ENCODE measurements at places on chromosomes 1 and 21. TPM values are rescaled to one million over a fixed set of nuclear protein-coding genes. Genes with fewer than 3 reads are reported as not detected.

GRCh38 chr1:192914696-192915095 is 105.9 kb downstream of the RGS2 start:
- DNase-seq = no peak

DNA sequence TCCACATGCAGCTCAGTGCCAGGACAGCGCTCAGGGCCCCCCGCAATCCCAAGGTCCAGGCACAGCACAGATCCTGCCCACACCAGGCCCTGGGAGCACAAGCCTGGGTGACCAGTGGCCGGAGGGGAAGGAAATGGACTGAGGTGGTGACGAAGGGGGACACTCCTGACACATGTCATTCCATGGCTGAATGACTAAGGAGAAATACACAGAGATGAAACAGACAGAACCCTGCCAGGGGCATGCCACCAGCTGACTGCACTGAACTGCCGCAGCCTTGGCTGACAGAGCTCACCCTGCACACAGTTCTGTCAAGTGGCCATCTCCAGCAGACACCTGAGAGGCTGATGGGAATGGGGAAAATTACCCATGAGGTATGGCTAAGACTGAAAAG is 56.1 kb downstream of the HSF2BP start:
- no peak for DNase-seq

DNA sequence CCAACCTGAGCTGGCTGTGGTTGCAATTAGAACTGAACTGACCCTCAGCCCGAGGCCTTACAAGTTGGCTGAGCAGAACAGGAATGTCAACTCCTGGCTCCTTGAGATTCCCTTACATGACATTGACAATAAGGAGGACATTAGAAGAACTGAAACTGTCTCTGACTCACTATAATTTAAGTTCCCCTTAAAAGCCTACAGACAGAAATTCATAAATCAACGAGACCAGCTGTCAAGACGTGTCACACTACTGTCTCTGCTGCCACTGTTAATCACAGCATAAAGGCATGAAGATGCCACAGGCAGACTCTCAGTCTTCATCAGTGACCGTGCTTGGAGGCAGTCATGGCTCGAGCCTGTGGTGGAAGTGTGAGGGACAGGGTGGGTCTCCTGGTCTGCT is 168.8 kb downstream of the GABPA start:
- DNase-seq = no peak

DNA sequence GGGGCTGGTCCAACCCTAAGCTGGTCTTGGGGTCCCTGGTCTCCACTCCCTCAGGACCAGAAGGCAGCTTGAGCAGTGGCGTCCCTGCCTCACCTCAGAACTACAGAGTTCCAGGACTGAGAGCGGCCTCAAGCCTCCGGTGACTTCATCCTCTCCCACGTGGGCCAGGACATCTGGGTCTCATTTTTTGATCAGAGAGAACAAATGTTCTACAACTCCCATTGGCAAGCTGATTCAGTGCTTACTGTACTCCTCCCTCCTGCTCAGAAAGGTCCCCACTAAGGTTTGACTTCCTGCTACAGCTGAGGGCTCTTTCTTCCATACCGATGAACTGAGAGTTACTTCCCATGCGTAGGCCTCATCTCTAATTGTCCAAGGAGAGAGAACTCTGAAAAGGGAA is 78.5 kb downstream of the PLXNA2 start:
- no peak for DNase-seq

- DNase-seq = peak; percentile 38
Observed at GRCh38 chr1:209607102-209607794, 23.7 kb downstream of the CAMK1G start.

DNA sequence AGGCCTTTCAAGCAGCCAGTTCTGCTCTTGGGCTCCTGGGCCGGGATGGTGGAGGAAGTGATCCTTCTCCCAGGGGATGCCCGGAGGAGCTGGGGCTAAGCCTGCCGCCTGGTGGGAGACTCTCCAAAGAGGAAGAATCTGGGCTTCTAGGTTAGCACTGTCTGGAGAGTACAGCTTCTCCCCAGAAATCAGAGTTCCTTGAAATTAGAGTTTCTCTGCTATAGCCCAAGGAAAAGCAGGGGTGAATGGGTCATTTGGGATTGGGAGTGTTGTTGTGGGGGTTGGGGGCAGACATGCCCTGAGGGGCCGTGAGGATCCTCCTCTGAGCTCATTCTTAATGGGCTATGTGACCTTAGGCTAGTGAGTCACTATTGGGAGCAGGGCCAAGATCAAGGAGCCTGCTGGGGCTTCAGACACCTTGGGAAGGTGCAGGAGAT is 6.5 kb downstream of the LGR6 start:
- peak; percentile 29 for DNase-seq

GRCh38 chr1:61655453-61655852 is 69.5 kb downstream of the TM2D1 start:
- no peak for DNase-seq

GRCh38 chr1:220139966-220140365 is 46.0 kb downstream of the IARS2 start:
- no peak for DNase-seq

DNA sequence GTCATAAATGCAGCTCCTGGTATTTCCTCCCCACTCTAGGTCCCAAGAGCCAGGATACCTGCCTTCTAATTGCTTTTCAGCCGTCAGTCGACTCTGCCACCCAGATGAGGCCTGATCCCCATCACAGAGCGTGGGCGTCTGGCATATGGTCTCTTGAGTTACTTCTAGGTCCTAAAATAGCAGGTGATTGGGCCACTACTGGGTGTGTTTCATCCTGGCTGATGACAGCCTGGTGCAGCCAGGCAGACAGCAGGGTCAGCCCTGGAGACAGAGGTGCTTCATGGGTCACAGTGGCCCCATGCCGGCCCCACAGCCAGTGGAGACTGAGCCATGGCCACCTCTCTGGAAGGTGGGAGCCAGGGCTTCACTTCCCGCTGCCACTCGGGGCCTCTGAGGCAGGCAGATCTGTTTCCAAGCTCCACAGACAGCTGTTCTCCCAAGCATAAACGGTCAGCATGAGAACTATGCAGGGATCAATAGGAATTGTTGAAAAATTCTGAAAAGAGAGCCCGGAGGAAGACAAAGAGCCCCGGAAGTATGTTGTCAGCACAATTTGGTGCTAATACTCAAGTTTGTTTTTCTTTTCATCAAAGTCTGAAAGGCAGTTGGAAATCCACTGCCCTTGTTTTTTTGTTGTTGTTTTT is 83.0 kb downstream of the MAN1C1 start:
- no peak for DNase-seq

DNA sequence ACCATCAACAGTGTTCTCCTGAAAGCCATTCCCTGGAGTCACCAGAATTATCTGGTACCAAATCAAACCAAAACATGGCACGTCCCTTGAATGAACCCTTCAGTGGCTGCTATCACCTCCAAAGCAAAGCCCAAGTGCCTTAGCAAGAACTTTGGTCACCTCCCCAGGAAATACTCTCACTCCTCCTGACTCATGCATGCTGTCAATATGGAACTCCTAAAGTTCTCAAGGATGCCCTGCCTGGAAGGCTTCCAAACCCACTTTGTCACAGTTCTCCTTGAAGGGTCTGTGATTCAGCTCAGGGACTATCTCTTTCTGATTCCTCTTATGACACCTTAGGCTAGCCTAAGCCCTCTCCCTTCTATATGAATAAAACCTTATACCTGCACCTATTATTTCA is 146.1 kb upstream of the RUNX1 start:
- DNase-seq = no peak

DNA sequence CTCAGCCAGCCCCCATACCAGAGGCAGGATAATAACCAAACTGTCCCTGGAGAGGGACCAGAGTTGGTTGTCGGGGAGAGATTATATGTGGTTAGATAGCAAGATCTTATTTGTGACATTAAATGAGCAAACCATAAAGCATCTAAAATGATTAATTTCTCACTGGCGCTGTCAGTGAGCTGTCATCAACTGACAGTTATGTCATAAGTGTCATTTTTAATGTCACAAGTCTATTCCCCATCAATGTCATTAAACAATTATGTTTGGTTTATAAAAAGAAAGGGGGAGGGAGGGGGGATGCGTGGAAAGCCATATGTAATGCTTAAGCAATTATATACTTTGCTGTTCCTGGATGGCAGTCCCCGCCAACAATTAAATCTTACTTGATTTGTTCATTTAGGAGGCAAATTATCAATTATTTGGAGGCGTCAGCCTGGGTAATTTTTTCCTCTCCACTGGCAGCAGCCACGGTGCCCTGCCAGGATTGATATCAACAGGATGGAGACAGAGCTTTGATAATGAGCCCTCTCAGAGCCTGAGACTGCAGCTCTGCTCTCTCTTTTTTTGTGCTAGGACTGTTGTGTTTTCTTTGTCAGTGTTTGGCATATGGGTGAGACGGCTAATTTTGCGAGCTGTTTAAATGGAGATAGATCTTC is 333.6 kb upstream of the CAMK1G start:
- DNase-seq = no peak

GRCh38 chr1:226344441-226345259 is 35.7 kb upstream of the LIN9 start:
- DNase-seq = no peak

The PIGR gene
- polyA plus RNA-seq = 23.7 TPM

The CNKSR1 gene
- 109 TPM for polyA plus RNA-seq

The C21orf58 gene
- polyA plus RNA-seq = 8.7 TPM

The FAM131C gene
- 1.1 TPM for polyA plus RNA-seq

The GRIK3 gene
- 4.5 TPM for polyA plus RNA-seq

The LCE2B gene
- polyA plus RNA-seq = not detected

The DNAJC6 gene
- polyA plus RNA-seq = 8.6 TPM

The KRTAP22-1 gene
- polyA plus RNA-seq = not detected
